ENCODE measurements at places on chromosomes 12 and 14. TPM values are rescaled to one million over a fixed set of nuclear protein-coding genes. Genes with fewer than 3 reads are reported as not detected.

DNA sequence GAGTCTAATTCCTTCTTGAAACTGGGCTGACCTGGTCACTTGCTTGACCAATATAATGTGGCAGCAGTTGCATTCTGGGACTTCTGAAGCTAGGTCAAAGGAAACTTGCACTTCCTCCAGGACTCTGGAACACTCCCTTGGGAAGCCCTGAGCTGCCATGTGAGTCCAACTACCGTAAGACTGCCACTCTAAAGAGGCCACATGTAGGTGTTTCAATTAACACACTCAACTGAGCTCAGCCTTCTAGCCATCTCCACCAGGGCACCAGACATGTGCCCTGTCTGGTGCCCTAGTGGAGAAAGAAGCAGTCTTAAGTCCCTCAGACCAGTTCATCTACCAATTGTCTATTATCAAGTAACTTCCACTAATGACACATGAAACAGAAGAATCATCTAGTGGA lies 6.1 kb upstream of the TEP1 start:
- H3K27me3 ChIP-seq: no peaks in the 10 kb centered on the region
- no peak overlapping the region for H3K4me3 ChIP-seq
- no peak for DNase-seq
- H3K36me3 ChIP-seq: no peaks in the 10 kb centered on the region
- no peaks in the 10 kb centered on the region for H3K4me1 ChIP-seq

- no peak for DNase-seq
- no peak overlapping the region for H3K27ac ChIP-seq
- no peaks in the 10 kb centered on the region for H3K4me1 ChIP-seq
Observed at GRCh38 chr14:104714066-104714465, 10.0 kb upstream of the ADSS1 start.

GRCh38 chr12:123344086-123344485 lies 20.6 kb downstream of the SBNO1 start:
- H3K27ac ChIP-seq: no peak overlapping the region
- H3K4me1 ChIP-seq: no peaks in the 10 kb centered on the region
- H3K36me3 ChIP-seq: peaks cover 3% of the 10 kb centered on the region
- DNase-seq: no peak
- H3K27me3 ChIP-seq: no peaks in the 10 kb centered on the region

GRCh38 chr12:71438670-71439361 lies 782 bp upstream of the LGR5 start:
- H3K36me3 ChIP-seq: no peaks in the 10 kb centered on the region
- H3K27ac ChIP-seq: no peak overlapping the region
- peaks cover 6% of the 10 kb centered on the region for H3K27me3 ChIP-seq
- no peak for DNase-seq
- H3K4me1 ChIP-seq: peaks cover 7% of the 10 kb centered on the region

Gene TTC5
- total RNA-seq: 11.1 TPM

DNA sequence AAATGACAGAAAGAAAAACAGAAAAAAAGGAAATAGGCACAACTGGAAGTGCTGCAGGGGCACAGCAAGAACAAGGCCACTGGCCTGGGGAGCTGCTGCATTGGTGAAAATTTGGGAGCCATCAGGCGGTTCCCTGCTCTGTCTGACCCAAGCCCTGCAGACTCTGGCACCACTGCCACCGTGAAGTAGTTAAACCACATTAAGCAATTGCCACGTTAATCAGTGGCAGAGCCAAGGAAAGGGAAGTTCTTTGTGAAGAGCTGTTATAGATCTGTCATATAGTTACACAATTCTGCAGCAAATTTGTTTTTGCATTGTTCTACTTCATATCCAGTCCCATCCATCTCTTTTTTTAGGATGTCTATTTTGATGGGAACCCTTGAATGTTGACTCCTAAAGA lies 915.3 kb downstream of the FSCB start:
- DNase-seq: no peak
- no peaks in the 10 kb centered on the region for H3K36me3 ChIP-seq
- H3K4me3 ChIP-seq: no peak overlapping the region
- H3K27me3 ChIP-seq: no peaks in the 10 kb centered on the region
- H3K27ac ChIP-seq: no peak overlapping the region
- H3K4me1 ChIP-seq: no peaks in the 10 kb centered on the region

DNA sequence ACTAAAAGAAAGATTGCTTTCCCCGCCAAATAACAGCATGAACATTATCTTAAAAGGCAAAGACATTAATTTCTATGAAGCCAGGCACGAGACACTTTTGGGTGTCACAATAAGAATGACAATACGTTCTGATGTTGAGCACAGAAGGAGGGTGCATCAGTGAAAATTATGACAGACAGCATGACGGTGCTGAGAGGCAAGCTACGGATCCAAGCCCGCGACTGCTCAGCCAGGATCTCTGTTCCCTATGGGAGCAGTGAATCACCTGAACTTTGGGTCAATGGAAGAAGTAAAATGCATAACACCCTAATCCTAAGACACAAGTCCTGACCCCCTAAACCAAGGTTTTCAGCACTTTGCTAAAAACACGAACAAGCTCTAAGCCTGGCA lies 51.7 kb downstream of the SLC25A47 start:
- peak overlapping the region; percentile 64 for H3K4me3 ChIP-seq
- DNase-seq: no peak
- peaks cover 4% of the 10 kb centered on the region for H3K4me1 ChIP-seq
- H3K27ac ChIP-seq: peak overlapping the region; percentile 20
- H3K36me3 ChIP-seq: no peaks in the 10 kb centered on the region
- H3K27me3 ChIP-seq: no peaks in the 10 kb centered on the region

DNA sequence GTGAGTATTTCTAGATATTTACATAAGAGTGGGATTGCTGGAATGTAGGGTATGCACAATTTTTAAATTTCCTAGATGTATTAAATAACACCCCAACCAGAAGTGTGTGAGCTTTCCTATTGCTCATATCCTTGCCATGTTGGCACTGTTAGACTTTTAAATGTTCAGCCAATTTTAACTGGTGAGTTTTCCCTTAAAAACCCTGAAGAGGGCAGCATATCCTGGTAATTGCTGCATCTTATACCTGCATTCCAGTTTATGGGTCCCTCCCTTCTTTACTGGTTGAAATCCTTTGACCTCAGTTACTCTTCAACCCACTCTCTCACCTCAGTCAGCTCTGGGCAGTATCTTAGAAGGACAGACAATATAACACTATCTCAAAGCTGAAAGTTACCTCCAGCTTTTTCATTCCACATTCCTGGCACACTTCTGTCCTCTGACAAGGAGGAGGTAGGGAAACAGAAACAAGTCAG lies 270.6 kb downstream of the PAWR start:
- DNase-seq: peak; percentile 22
- H3K4me3 ChIP-seq: no peak overlapping the region
- H3K27ac ChIP-seq: peak overlapping the region; percentile 40
- H3K27me3 ChIP-seq: no peaks in the 10 kb centered on the region

Gene TMEM19
- 39.0 TPM for total RNA-seq

Gene FITM1
- 2.0 TPM for total RNA-seq

DNA sequence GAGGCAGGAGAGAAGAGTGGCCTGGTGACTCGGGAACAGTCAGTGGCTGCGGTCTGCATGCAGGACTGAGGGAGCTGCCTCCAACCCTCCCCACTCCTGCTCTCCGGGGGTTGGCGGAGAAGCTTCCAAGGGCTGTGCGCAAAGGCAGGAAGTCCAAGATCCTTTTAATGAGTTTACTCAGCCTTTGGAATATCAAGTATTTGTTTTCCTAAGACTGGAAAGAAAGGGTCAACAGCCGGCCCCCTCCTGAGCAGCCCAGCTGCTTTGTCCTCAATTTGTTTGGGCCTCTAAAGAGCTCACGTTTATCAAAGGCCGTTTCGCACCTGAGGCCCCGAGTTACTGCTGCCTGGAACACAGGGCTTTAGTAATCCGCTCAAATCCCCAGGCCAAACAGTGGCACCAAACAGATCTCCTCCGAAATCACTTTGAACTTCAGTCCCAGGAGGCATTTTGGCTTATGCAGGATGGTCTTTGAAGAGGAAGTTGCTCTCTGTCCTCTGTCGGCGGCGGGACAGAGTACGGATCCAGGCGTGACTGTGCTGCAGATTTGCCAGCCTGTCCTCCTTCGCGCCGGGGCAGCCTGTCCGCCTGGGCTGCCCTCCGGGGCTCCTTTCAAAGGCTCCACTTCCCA lies 117.2 kb upstream of the FZD10 start:
- no peaks in the 10 kb centered on the region for H3K27me3 ChIP-seq
- peak; percentile 66 for DNase-seq
- peaks cover 12% of the 10 kb centered on the region for H3K4me1 ChIP-seq
- no peak overlapping the region for H3K4me3 ChIP-seq
- H3K36me3 ChIP-seq: no peaks in the 10 kb centered on the region

DNA sequence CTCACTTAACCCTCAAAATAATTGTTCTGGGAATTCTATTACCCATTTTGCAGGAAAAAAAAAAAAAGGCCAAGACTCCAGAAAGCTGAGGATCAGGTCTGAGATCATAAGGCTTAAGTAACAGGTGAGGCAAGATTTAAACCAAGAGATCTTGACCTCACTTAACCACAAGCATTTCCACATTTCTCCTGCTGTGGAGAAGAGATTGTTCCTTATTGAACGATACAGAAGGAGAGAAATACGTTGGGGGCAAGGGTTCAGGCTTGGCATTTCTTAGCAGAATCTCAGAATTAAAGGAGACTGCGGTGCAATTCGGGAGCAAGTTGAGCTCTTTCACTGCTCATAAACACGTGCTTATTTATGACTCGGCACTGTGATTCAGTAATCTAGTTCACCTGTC lies 885.3 kb upstream of the TMEM132C start:
- H3K27me3 ChIP-seq: no peaks in the 10 kb centered on the region
- H3K4me1 ChIP-seq: no peaks in the 10 kb centered on the region
- no peak overlapping the region for H3K27ac ChIP-seq
- no peak overlapping the region for H3K4me3 ChIP-seq

- H3K4me1 ChIP-seq: no peaks in the 10 kb centered on the region
- no peak overlapping the region for H3K4me3 ChIP-seq
- H3K36me3 ChIP-seq: no peaks in the 10 kb centered on the region
- no peaks in the 10 kb centered on the region for H3K27me3 ChIP-seq
- H3K27ac ChIP-seq: no peak overlapping the region
Observed at GRCh38 chr12:110813285-110813684, 33.5 kb upstream of the CCDC63 start.

DNA sequence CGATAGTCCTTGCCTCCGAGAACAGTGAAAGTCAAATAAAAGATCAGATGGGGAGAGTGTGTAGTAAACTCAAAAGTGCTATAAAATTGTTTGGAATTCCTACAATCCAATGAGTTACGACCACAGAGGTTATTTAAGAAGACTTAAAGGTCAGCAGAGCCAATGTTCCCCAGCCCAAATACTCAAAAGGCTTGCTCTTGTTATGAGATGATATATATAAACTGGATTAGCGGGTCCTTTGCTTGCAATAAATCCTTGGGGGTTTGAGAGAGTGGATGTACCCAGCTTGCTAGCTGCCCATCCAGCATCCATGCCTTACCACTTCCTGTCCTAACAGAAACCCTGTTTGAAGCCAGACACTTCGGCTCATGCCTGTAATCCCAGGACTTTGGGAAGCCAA lies 29.0 kb upstream of the MED13L start:
- no peak overlapping the region for H3K27ac ChIP-seq
- no peak for DNase-seq
- no peaks in the 10 kb centered on the region for H3K36me3 ChIP-seq

Gene VASH1
- total RNA-seq: 2.1 TPM

Gene GUCY2C
- total RNA-seq: not detected

Gene HOXC5
- total RNA-seq: not detected

Gene RD3L
- not detected for total RNA-seq

Gene SLCO1B1
- total RNA-seq: not detected

DNA sequence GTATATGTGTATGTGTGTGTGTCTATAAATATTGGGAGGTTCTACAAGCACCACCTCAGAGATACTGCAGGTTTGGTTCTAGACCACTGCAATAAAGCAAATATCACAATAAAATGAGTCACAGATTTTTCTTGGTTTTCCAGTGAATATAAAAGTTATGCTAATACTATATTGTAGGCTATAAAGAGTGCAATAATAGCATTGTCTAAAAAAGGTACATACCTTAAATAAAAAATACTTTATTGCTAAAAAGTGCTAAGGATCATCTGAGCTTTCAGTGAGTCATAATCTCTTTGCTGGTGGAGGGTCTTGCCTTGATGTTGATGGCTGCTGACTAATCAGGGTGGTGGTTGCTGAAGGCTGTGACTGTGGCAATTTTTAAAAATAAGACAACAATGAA lies 111.1 kb downstream of the VEZT start:
- no peaks in the 10 kb centered on the region for H3K36me3 ChIP-seq
- H3K4me1 ChIP-seq: no peaks in the 10 kb centered on the region
- no peak for DNase-seq
- no peak overlapping the region for H3K27ac ChIP-seq
- no peaks in the 10 kb centered on the region for H3K27me3 ChIP-seq

Gene KRT77
- total RNA-seq: 0.57 TPM

- H3K27ac ChIP-seq: no peak overlapping the region
- H3K36me3 ChIP-seq: no peaks in the 10 kb centered on the region
- no peaks in the 10 kb centered on the region for H3K4me1 ChIP-seq
- no peak for DNase-seq
Observed at GRCh38 chr12:113524495-113524894, 52.8 kb upstream of the LHX5 start.

Measured in prostate gland (tissue), 2 donors.